ENCODE measurements at places on chromosomes 1 and 21.

DNA sequence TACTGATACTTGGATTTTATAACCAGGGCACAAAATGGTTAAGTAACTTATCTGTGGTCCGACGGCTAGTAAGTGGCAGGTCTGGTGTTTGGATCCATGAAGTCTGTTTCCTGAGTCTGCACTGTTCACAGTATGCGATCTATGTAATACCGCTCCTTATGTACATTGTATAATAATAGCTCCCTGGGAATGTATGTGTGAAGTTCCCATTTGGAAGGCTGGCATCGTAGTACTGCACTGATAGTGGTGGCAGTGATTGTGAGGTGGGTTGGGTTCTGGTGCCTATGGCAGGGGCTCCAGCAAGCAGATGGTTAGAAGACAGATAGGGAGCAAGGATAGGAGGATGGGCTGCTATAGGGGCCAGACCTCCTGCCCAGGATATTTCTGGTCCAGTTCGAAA, 25.3 kb downstream of the ITSN1 start:
- no peak for DNase-seq

DNA sequence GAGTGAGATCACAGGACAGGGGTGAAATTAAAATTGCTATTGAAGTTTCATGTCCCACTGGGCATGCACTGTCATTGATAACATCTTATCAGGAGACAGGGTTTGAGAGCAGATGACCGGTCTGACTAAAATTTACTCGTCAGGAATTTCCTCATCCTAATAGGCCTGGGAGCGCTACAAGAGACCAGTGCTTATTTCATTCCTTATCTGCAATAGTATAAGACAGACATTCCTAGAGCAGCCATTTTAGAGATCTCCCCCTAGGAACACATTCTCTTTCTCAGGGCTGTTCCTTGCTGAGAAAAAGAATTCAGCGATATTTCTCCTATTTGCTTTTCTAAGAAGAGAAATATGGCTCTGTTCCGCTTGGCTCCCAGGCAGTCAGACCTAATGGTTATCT, 181.4 kb upstream of the ETV3 start:
- no peak for DNase-seq

DNA sequence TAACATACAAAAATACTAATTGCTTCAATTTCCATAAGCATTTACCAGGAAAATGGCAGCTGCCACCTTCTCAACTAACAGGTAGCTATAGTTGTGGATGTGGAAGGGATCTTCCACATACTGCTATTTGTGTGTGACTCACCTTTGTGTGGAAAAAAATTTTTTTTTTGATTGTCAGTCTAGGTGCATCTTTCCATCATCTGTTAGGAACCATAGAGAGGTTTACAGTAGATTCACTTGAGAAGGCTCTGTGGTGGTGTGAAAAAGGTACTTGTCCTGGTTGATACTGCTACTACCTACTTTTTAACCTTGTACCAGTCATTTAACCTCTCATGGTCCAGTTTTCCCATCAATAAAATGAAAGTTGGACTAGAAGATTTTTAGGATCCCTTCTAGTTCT, 12.9 kb downstream of the DDX20 start:
- no peak for DNase-seq

DNA sequence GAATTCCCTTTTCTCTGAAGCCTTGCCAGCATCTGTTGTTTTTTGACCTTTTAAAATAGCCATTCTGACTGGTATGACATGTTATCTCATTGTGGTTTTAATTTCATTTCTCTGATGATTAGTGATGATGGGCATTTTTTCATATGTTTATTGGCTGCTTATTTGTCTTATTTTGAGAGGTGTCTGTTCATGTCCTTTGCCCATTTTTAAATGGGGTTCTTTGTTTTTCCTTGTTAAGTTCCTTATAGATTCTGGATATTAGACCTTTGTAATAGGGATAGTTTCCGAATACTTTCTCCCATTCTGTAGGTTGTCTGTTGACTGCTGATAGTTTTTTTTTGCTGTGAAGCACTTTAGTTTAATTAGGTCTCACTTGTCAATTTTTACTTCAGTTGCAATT, 54.0 kb upstream of the C1orf185 start:
- no peak for DNase-seq

DNA sequence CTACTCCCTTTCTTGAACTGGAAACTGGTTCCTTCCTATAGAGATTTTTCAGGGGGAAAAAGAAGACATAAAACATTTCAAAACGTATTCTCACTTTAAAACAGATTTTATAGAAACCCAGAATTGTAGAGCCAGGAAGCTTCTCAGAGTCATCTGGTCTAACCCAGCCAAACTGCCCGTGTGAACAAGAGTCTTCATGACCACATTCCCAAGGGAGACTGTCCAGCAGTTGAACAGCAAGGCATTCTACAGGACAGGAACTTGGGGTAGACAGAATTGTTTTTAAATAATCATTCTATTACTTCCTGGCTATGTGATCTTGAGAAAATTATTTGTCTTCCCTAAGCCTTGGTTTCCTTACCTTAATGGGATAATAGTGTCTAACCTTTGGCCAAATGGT, 163.5 kb upstream of the IVNS1ABP start:
- no peak for DNase-seq

DNA sequence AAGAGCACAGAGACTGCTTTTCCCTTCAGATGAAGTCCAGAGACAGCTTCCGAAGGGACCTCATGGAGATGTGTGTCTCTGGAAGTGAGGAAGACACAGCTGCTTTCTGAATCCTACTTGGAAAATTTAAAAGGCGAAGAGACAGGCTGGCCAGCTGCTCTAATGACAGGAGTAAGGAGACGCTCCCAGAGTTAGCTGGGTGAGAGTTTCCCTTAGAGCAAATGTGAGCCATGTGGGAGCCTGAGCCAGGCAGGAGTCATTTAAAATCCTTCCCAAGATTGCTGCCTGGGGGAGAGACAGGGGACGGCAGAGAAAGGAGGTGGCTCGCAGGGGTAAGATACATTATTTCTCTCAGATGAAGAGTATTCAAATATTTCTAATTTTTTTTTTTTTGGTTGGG, 53.1 kb downstream of the ZNF326 start:
- no peak for DNase-seq

- DNase-seq, result peak; percentile 91
These were observed 7.0 kb downstream of the CD53 start for GRCh38 chr1:110879758-110880606.

GRCh38 chr1:78171736-78172590, 126.2 kb downstream of the GIPC2 start:
- DNase-seq, result no peak

DNA sequence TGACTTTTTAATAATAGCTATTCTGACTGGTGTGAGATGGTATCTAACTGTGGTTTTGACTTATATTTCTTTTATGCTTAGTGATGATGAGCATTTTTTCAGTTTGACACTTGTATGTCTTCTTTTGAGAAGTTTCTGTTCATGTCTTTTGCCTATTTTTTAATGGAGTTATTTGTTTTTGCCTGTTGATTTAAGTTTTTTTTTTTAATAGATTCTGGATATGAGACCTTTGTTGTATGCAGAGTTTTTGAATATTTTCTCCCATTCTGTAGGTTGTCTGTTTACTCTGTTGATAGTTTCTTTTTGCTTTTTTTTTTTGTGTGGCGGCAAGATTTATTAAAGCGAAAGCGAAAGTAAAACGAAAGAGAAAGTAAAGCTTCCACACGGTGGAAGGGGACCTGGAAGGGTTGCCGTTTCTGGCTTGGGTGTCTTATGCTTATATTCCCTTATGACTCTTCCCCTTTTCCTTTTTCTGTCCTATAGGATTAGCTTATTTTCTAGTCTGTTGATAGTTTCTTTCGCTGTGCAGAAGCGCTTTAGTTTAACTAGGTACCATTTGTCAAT, 67.6 kb downstream of the TBX19 start:
- DNase-seq, result peak; percentile 65

- no peak for DNase-seq
These were observed 126.9 kb downstream of the NOS1AP start for GRCh38 chr1:162196387-162196786.

DNA sequence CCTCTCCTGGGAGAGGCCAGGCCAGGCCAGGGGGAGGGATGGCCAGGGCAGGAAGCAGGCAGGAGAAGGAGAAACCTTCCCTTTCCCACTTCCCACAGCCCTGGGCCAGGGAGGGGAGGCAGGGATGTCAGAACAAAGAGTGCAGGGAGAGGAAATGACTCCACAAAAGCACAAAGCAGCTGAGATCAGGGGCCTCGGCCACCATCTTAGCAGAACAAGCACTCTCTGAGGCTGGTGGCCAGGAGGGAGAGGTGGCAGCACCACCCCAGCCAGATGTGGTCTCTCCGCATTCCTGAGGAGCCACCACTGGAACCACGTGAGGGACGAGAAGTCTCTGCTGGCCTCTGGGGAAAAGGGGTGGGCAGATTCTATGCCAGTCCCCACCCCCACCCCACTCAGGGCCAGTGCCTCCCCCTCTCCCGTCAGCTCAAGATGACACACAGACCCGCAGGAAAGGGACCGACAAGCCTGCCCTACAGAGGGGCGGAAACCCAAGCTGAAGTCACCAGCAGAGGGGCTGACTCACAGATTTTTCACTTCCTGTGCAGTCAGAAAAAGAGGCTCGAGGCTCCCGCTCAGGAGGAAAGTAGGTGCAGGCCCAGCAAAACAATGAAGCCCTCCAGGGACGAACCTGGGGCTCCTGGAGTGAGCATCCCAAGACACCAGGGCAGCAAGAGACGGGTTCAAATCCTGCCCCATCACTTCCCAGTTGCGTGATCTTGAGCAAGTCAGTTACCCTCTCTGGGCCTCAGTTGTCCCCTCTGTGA, 24.1 kb upstream of the ALDH4A1 start:
- peak; percentile 91 for DNase-seq

- DNase-seq, result no peak
These were observed 93.5 kb downstream of the SIK1 start for GRCh38 chr21:43333298-43334062.

DNA sequence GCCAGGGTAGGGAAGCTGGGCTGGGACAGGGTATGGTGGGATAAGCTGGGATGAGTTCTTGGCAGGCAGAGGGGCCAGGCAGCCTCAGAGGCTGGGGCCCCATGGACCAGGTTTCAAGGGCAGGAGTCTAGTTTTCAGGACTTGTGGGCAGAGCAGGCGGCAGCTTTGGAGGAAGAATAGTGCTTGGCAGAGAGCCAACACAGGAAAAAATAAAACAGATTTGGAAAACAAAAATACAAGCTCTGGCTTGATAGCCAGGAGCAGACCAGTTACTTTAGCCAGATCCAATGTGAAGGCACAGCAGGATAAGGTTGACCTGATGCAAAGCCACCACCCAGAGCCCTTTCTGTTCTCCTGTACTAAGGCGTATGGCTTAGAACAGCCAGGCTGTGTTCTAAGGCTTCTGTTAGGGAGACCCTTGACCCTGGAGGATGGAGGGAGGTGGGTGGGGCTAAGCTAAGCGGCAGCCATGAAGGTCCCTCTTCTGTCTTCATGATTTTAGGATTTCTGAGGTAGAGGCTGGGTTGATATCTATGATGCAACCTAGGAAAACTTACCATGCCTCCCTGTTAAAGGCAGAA, 5.5 kb downstream of the TRAF5 start:
- no peak for DNase-seq

GRCh38 chr1:56921479-56921878, 44.3 kb downstream of the C8B start:
- no peak for DNase-seq

Data from KBM-7 (cell line).